ENCODE measurements at places on chromosomes 1 and 21.
A peak's percentile ranks its signal among the peaks of the same experiment; 100 is the strongest.

DNA sequence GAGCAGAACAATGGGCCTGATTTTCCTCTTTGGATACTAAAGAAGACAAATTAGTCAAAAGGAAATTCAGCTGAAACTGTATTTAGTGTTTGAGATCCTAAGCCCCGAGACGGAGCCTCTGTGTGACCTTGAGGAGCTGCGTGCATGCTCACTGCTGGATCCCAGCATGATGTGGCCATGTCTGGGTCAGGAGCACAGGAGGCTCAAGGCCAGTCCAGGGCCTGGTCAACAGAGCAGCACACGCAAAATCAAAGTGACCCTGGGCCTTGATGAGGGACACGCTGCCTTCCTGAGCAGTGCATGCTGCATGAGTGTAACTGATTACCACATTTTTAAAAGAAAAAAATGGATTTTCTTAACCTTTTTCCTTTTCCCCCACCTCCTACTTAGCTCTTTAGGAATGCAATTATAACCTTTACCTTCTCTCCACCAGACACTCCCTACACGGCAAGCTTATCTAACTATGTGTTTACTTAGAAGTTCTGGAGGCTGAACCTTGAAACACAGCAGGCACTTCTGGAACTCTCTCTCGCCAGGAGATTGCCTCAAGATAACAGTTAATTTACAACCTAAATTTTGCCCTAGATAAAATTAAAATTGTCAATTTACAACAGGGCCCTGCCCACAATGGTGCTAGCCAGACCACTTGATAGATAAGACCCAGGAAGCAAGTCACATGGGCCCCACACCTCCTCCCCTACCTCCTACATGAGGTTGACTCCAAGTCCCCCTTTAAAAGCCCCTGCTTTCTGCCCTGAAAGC is 144.6 kb downstream of the LRIG2 start:
- DNase-seq: no peak

DNA sequence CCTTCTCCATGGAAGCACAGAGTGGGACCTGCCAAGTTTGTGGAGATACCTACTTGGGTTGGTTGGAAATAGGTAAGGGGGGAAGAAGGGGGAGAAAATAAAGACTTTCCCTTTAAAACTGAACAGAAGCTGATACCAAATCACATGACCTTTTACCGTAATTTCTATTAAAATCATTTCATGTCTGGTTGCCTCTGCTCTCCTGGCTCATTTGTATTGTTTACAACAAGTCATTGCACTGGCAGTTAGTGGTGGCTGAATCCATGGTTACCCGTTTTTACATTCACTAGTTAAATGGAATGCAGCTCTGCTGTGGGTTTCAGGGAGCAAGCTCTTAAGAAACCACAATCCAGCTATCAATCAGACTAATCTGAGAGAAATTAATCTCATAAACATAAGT is 353.7 kb upstream of the ESRRG start:
- DNase-seq: peak; percentile 13

- DNase-seq: no peak
These were observed 1.3 kb downstream of the POGK start for GRCh38 chr1:166840309-166841274.

GRCh38 chr1:87686136-87686495 is 357.4 kb downstream of the LMO4 start:
- DNase-seq: no peak

- DNase-seq: no peak
These were observed 34.5 kb downstream of the CD247 start for GRCh38 chr1:167483790-167484189.
